ENCODE measurements at places on chromosomes 12 and 14.

DNA sequence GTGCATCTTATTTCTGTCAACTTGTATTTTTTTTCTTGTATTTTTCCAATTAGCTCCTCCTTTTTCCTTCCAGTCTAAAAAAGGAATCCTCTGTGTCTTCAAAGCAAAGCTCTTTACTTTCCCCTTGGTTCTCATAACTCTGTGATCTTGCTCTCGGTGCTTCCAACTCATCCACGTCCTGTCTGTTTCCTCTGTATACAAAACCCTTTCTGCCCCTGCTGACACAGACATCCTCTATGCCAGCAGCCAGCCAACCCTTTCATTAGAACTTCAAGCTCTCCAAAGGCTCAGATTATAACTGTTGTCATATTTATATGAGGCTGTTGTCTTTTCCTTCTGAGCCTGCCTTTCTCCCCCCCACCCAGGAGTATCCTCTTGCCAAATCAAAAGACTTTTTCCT, 32.4 kb downstream of the OAS2 start:
- no peak for DNase-seq

DNA sequence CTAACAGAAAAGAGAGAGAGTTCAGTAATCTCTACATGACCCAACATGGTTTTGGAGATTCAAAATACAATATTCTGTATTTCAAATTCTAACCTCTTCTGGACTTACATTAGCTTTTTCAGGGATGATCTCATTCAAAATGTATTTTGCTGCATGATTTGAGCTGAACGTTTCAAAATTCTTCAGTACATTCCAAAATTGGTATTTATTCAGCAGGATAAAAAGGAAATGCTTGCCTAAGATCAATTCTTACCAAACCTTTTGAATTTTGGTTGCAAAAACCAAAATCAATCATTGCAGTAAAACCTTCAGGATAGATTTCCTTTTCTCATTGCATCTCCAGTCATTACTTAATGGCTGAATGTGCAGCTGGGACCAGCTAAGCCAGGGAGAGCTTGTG, 1761.3 kb upstream of the SEL1L start:
- DNase-seq = no peak

- no peak for DNase-seq
These were observed 38.8 kb downstream of the MDM1 start for GRCh38 chr12:68293347-68293746.

DNA sequence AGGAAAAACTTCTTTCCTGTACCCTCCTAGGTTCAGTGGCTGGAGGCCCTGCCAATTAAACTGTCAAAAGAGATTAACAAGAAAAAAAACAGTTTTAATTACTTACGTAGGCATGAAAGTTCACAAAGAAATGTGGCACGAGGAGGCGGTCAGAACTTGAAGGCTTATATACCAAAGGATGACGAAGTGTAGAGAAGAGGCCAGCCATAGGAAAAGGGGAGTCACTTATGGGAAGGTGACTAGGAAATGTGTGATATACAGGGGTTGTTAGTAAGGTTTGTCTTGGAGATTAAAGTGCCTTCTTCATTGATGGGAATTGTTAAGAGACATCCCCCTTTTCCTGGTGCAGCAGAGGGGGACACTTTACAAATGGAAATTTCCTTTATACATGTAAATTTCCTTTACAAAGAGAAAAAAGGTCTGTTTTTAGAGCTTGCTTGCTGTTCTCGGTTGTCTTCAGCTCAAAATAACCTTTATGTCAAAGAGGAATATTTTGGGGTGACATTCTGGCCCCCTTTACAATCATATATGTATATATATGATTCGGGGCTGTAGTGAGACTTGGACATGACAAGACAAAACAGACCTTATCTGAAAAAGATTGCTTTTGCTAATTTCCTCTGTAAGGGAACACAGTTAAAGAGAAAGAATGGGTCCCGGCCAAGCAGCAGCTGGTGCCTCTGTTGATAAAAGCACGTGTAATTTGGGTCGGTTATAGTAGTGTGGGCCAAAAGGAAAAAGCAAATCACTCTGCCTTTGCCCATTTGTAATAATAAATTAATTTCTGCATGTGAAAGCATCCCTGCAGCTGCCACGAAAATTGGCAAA, 38.6 kb downstream of the SYNE2 start:
- DNase-seq = peak; percentile 21

DNA sequence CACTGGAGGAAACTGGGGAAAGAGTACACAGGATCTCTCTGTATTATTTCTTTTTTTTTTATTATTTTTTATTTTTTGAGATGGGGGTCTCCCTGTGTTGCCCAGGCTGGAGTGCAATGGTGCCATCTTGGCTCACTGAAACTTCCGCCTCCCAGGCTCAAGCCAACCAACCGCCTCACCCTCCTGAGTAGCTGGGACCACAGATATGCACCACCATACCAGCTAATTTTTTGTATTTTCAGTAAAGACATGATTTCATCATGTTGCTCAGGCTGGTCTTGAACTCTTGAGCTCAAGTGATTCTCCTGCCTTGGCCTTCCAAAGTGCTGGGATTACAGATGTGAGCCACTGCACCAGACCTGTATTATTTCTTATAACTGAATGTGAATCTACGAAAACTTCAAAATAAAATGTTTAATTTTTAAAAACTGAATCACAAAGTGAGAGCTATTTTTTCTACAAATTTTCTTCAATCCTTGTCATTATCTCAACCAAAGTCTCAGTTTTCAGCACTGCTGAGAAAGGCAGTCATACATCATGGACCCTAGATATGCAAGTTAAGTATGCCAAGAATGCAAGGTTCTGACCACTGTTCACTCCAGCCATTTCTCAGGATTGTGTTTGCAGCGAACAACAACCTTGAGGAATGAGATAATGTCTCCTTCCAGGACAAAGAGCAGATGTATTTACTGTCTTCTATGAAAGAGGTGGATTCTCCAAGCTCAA, 2.4 kb downstream of the EAPP start:
- no peak for DNase-seq

- no peak for DNase-seq
These were observed 61.3 kb upstream of the METAP2 start for GRCh38 chr12:95412482-95413311.

GRCh38 chr14:60648934-60649874, at the start of gene SIX1:
Gene SIX1 (minus strand): TSS chr14:60649477. CDS start chr14:60649189, 288 bp downstream.
- DNase-seq = peak; percentile 89

- DNase-seq = no peak
These were observed 9.3 kb downstream of the RILPL2 start for GRCh38 chr12:123427036-123427769.

DNA sequence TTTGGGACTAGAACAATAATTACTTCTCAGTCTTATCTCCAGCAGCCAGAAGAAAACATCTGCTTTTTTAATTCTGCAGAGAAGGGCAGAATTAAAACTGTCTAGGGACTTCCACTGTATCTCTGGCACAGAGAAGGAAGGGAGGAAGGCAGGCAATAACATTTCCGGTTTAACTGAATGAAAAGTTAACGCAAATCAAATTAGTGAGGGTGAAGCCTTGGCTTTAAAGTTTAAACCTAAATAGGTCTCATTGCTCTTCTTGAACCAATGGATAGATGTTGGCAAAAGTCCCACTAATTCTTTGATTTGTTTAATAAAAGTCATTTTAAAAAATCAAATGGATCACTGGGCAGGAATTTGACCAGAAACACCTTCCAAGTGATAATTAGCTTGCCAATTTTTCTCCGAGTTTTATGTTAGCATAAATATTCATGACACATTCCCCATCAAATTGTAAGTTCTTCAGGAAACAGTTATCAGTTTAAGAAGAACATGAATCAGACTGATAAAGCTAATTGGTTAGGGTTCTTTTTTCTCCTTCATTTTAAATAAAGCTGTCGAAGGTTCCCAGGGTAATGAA, 181.9 kb downstream of the SLC15A5 start:
- DNase-seq = no peak
